ENCODE measurements at places on chromosomes 6 and 20. TPM values are rescaled to one million over a fixed set of nuclear protein-coding genes. Genes with fewer than 3 reads are reported as not detected.

- no peak for DNase-seq
Observed at GRCh38 chr6:109243863-109244825, 138.1 kb downstream of the CD164 start.

RAET1E gene
- polyA plus RNA-seq = not detected

TTK gene
- 0.44 TPM for polyA plus RNA-seq

DNA sequence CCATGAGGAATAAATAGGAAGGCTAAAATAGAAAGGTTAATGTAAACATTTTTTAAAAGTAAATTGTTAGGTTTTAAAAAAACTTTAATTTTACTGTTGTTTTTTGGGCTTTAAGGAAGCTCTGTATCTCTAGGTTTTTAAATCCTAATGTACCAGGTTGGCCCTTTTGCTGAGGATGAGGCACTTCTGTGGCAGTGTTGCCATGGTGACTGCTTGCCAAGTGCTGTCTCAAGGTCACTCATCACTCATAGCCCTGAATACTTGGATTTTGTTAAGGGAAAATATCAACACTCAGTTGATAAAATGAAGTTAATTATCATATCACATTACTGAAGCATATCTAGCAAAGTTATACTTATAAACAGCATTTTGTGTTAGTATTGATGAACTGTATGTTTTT lies 50.2 kb downstream of the NCOA3 start:
- DNase-seq = no peak

ANGPT4 gene
- not detected for polyA plus RNA-seq

- DNase-seq = no peak
Observed at GRCh38 chr6:149991838-149992237, 28.1 kb downstream of the ULBP1 start.

CALHM4 gene
- not detected for polyA plus RNA-seq

GRCh38 chr6:159110748-159111147 lies 58.5 kb upstream of the FNDC1 start:
- no peak for DNase-seq

DDO gene
- polyA plus RNA-seq = not detected

- no peak for DNase-seq
Observed at GRCh38 chr20:23080521-23080920, 5.6 kb downstream of the CD93 start.

DNA sequence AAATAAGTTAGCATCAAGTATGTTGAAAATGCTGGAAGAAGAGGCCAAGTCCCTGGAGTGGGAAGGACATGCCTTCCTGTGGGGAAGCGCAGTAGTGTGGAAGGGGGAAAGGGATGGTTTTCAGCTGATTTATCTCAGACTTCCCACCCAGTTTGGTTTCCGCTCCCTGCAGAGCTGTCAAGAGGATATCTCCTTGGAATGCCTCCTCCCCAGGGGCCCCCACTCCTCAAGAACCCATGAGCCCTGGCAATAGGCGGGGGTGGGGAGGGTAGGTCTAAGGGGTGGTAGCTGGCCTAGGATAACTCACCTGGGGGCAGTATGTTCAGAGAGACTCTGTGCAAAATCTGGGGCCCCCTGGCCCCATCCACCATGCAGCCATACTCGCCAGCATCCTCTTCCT lies 696 bp downstream of the TREML1 start:
- DNase-seq = no peak

GRCh38 chr6:9825526-9825925 lies 589.3 kb downstream of the TFAP2A start:
- no peak for DNase-seq

BPIFB2 gene
- polyA plus RNA-seq = not detected

DNA sequence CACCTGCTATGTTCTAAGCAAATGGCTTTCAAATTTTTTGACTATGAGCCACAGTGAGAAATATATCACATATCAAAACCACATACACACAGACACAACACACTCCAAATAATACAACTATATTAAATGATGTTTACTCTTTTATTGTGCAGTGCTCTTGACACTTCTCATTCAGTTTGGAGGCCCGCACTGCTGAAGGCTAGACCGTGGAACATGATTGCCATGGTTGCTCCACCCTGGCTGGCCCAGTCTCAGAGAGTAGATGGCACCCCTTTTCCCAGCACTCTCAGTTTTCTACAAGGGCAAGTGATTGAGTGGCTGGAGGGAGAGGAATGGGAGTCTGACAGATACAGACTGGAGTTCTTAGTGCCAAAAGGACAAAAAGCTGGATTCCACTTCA lies 86.9 kb downstream of the SH3BGRL2 start:
- DNase-seq = no peak

DNA sequence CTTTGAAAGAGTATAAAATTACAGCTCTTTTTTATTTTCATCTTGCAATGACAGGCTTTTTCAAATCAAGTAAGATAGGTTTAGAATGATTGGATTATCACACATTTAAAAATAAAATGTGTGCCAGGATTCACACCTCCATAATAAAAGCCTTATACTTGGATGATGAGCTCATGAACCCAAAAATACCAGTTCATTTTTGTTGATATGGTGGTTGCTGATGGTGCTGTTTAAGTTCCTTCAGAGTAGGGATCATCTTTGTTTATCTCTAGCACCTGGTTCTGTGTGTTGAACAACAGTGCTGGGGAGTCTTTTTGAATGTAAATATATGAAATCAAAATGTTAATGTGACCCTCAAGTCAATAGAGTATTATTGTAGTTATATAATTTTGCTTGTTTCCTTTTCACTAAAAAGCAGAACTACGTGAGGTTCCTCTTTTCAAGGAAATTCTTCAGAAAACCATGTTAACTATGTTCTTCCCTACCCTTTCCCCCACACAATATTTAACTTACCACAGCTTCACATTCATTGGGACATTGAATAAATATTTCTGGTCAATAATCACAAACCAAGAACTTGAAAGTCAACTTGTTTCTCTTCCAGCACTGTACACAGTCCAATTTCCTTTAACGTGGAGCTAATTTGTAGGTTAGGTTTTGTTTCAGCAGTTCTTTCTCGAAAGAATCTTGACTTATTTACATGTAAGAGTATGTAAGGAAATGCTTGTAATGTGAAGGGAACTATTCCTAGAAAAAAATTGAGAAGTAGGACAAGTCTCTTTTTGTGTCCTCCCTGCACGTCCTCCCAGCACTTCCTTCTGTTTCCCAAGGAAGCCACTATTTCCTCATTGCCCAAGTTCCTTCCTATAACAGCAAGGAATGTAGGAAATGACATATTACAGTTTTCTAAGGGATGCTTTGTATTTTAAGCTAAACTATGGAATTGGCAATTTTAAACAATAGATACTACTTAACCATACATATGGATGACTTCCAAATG lies 945.9 kb upstream of the CITED2 start:
- no peak for DNase-seq

- DNase-seq = no peak
Observed at GRCh38 chr6:8218861-8219260, 116.5 kb upstream of the EEF1E1 start.

GRCh38 chr20:5189917-5190316 lies 63.1 kb downstream of the CDS2 start:
- no peak for DNase-seq
